Activated CD4-positive, alpha-beta T cell treated with anti-CD3 and anti-CD28 coated beads, Interleukin-2, amount 50 U/mL, for 48 hours (primary cell): ENCODE measurements at places on chromosomes 3 and 15.

- no peak for DNase-seq
Observed at GRCh38 chr3:117763561-117763960, 1054.0 kb downstream of the TUSC7 start.

DNA sequence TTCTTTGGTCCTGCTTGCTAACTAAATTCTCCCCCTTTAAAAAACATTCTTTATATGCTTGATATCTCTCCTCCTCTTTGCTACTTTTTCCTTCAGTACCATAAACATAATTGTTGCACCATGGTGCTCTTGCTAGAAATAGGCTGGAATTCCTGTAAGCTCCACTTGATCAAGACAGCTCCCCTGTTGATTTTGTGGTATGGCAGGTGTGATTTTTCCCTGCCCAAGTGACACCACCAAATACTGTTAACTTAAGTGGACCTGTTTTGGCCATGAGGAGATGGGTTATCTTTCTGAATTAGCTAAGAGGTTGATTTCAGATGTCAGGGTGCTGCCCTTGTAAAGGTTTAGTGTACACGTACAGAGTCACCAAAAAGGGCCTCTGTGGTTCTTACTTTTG is 205.3 kb downstream of the CDIN1 start:
- no peak for DNase-seq

- no peak for DNase-seq
Observed at GRCh38 chr3:45575386-45575923, 19.1 kb upstream of the LIMD1 start.

GRCh38 chr3:29760226-29760685 is 479.4 kb downstream of the RBMS3 start:
- no peak for DNase-seq

GRCh38 chr3:113105966-113106660 is 105.2 kb upstream of the BOC start:
- no peak for DNase-seq

DNA sequence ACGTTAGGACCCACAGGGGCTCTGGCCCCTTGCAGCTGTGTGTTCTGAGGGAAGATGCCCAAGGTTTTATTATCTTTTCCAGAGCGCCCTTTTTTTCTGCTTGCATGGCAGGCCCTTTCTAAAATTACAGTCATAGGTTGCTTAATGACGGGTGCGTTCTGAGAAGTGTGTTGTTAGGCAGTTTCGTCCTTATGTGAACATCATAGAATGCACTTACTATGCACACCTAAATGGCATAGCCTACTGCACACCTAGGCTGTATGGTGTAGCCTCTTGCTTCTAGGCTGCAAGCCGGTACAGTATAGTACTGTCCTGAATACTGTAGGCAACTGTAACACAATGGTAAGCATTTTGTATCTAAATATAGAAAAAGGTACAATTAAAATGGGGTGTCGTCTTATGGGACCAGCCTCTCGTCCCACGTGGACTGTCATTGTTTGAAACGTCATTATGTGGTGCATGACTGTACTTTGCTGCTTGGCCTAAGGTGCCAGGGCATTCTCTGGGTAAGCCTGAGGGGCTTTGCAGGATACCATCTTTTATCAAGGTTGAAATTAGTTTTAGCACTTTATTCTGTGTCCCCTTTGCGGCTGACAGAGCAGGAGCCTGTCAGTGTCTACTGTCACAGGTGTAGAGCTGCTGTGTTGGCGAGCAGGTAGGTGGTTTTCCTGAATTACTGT is 10.9 kb downstream of the KLF13 start:
- no peak for DNase-seq

GRCh38 chr3:55164191-55164590 is 236.3 kb upstream of the LRTM1 start:
- no peak for DNase-seq

- DNase-seq, result no peak
Observed at GRCh38 chr3:155701882-155702465, 42.9 kb downstream of the PLCH1 start.

- DNase-seq, result no peak
Observed at GRCh38 chr15:92076541-92076940, 223.0 kb downstream of the SLCO3A1 start.

- no peak for DNase-seq
Observed at GRCh38 chr3:187994221-187995042, 159.5 kb upstream of the LPP start.

GRCh38 chr15:91853948-91854638 is 585 bp downstream of the SLCO3A1 start:
- DNase-seq, result peak; percentile 43

- DNase-seq, result peak; percentile 68
Observed at GRCh38 chr3:197750858-197751737, 1.4 kb downstream of the FYTTD1 start.

GRCh38 chr3:174675406-174675805 is 183.7 kb upstream of the NAALADL2 start:
- no peak for DNase-seq

- DNase-seq, result no peak
Observed at GRCh38 chr15:81433462-81433861, 59.4 kb upstream of the TMC3 start.

DNA sequence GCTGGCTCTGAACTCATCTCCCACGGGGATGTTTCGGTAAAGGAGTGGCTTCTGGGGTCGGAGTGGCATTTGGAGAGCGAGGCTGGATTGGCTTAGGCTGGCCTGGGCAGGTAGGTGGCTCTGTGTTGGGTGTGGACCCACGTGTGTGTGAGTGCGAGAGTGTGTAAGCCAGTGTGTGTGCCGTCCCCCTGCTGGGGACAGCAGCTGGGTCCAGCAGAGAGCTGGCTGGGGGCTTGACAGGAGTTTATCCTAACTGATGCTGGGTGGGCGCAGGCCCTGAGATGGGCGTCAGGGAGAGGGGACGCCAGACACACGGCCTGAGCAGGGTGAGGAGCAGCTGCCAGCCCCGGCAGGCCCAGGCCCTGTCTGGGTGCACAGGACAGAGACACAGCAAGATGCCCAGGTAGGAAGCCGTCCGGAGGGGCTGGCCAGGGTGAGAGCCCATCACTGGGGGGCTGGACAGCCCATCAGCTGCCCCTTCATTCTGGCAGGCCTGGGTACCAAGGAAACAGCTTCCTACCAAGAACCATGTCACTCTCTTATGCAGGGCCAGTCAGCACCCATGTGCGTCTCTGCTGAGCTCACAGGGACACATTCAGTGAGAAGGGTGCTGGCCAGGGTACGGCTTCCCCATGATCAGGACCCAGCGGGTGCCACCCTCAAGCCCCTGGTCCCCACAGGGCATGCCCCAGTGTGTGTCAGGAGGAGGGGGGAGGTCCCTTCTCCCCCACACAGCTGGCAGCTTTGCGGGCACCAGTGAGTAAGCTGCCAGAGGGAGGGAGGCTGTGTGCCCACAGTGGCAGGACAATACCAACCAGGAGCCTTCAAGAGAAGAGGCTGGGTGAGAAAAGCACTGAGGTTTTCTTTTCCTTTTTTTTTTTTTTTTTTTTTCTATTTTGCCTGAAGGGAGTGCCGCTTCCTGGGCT is 1.1 kb downstream of the PAK6 start:
- no peak for DNase-seq

DNA sequence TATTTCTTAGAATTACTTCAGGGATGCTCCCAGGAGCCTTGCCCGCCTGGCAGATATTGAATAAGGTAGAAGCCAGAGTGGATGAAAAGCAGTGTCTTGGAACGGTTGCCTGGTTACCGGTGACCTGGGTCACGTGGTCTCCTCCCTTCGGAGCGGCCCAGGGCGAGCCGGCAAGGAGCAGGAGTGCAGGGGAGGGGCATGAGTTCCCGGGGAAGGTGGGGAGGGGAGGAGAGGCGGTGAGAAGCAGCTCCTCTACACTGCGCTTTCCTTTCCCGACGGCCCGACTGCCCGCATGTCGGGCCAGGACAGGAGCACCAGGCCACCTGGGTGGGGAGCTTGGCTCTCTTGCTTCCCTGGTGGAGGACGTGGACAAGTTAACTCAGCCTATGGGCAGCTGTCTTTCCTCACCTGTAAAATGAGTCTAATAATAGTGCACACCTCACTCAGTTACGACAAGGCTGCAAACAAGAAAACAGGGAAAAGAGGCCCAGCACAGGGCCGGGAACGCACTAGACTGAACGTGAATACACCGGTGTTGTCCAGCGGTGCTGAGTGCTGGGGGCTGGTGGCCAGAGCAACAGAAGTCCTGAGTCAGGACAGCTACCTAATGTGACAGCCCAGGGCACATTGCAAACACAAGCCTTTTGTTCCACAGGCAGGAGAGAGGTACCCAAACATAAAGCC is 198.3 kb downstream of the ADAMTS9 start:
- no peak for DNase-seq

DNA sequence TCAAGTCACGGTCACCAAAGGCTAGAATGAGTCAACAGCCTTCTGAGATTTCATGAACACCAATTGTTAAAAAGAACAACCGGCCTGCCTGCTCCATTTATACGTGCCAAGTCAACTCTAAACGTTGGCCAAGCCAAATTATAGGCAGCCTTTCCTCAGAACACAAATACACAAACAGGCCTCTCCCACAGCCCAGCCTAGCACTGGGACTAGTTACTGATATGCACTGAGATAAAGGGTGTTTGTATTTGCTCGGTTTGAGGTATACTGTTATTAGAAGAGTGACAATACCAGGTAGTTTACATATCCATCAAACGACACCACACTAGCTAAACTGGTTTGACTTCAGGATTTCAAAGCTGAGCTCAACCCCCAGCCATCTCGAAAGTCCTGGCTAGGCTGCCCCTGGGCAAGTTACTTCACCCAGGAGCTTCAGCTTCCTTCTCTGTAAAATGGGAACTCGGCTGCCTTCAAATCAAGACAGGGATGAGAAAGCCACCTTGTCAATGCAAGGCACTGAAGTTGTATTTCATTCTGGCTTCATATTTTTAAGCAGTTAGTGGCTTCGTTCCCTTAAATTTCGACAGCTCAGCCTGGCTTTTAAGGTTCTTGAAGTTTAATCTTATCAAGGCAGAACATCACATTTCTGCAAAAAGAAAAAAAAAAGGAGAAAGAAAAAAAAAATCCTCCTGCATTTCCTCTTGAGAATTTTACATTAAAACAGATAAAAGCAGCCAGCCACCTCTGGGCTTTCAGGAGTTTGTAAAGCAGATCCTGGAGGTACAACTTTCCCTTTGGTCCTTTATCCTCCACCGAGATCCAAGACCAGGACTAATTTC is 4.0 kb downstream of the TLE3 start:
- DNase-seq, result peak; percentile 23

- no peak for DNase-seq
Observed at GRCh38 chr3:131612745-131613144, 110.0 kb upstream of the MRPL3 start.

GRCh38 chr3:171829841-171830517 is 13.2 kb upstream of the TMEM212 start:
- peak; percentile 17 for DNase-seq

GRCh38 chr3:152957491-152957890 is 122.6 kb downstream of the P2RY1 start:
- no peak for DNase-seq

DNA sequence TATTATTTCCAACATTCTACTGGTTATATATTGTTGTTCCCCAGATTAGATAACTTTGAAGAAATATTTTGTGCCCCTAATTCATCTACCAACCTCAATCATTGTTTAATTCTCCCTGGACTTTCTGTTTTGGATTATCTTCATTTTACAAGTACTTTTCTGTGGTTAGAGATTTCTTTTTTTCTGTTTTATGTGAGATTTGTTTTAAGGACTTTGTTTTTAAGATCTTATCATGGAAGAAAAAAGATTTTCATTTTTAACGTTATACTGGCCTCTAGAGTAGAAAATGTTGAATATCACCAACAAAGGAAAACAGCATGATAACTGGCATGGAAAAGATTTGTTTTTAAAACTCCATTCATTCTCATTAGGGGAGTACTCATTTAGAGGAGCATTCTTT is 210.9 kb upstream of the KCNMB2 start:
- DNase-seq, result no peak

GRCh38 chr3:119403201-119403600 is 60.2 kb downstream of the TMEM39A start:
- DNase-seq, result no peak

DNA sequence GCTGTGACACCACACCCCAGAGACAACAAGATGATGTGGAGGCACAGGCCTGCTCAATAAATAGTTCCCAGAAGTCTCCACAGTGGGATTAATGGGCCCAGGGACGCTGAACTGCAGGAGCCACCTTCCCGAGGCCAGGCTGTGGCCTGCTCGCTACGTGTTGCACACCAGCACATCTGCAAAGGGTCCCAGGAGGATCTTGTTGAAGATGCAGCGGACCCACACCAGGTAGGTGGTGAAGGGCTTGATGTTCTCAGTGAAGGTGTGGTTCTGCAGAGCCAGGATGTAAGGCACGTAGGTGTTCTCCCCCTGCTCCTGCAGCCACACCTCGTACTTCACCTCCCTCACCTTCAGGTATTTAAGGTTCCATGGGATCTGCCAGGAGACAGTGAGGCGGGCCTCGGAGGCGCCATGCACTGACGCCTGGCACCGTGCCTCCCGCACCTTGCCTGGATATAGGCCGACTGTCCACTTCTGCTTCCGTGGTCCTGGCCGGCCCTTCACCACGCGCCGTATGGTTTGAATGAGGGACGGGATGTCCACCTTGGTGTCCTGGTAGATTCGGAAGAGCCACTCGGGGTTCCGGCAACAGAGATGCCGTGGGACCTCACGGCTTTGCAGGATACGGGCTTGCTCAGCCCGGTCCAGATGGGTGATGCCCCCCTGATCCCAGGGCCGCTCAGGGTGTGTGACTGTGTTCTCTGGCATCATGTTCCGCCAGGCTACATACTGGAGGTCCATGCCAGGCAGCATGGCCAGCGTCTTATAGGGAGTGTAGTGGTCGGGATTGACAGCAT is 26.1 kb downstream of the POMGNT2 start:
- DNase-seq, result no peak

- DNase-seq, result peak; percentile 69
Observed at GRCh38 chr3:190585805-190586630, 72.1 kb downstream of the IL1RAP start.

- no peak for DNase-seq
Observed at GRCh38 chr15:33200903-33201302, 6.4 kb upstream of the FMN1 start.

GRCh38 chr3:173287361-173287760 is 110.2 kb upstream of the NLGN1 start:
- no peak for DNase-seq

DNA sequence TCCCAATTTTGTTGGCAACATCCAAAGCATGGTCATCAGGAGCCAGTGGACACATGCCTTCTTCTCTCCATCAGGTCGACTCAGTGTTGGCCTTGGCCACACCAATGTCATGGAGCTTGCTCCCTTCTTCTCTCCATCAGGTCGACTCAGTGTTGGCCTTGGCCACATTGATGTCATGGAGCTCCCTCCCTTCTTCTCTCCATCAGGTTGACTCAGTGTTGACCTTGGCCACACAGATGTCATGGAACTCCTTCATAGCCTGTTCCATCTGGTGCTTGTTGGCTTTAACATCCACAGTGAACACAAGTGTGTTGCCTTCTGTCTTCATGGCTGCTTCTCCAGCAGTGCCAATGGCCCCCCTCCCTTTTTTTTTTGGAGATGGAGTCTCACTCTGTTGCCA is 70.2 kb downstream of the TMEM44 start:
- DNase-seq, result no peak

- DNase-seq, result no peak
Observed at GRCh38 chr15:87577336-87577735, 679.2 kb downstream of the NTRK3 start.
